Glutamatergic neuron (in vitro differentiated cells): ENCODE measurements at places on chromosomes 6 and 20. TPM values are rescaled to one million over a fixed set of nuclear protein-coding genes. Genes with fewer than 3 reads are reported as not detected.

TNNC2 gene
- 0.64 TPM for total RNA-seq

GRCh38 chr6:45663251-45664221, 285.8 kb upstream of the SUPT3H start:
- H3K4me3 ChIP-seq: peak overlapping the region; percentile 87
- no peak overlapping the region for H3K27ac ChIP-seq
- DNase-seq: peak; percentile 60

TMEM151B gene
- total RNA-seq: 51.3 TPM

- H3K4me3 ChIP-seq: no peak overlapping the region
- H3K27ac ChIP-seq: no peak overlapping the region
- H3K4me1 ChIP-seq: peaks cover 7% of the 10 kb centered on the region
- no peaks in the 10 kb centered on the region for H3K27me3 ChIP-seq
- H3K36me3 ChIP-seq: peaks cover 14% of the 10 kb centered on the region
These were observed 17.1 kb downstream of the IRF4 start for GRCh38 chr6:408599-409102.

GRCh38 chr20:63217706-63218105, 1.8 kb upstream of the YTHDF1 start:
- H3K4me1 ChIP-seq: peaks cover 22% of the 10 kb centered on the region
- no peaks in the 10 kb centered on the region for H3K36me3 ChIP-seq
- H3K27ac ChIP-seq: no peak overlapping the region
- no peak for DNase-seq
- H3K4me3 ChIP-seq: no peak overlapping the region

EYA2 gene
- 94.1 TPM for total RNA-seq

PCSK2 gene
- 28.7 TPM for total RNA-seq

BTN2A1 gene
- 41.6 TPM for total RNA-seq

DNA sequence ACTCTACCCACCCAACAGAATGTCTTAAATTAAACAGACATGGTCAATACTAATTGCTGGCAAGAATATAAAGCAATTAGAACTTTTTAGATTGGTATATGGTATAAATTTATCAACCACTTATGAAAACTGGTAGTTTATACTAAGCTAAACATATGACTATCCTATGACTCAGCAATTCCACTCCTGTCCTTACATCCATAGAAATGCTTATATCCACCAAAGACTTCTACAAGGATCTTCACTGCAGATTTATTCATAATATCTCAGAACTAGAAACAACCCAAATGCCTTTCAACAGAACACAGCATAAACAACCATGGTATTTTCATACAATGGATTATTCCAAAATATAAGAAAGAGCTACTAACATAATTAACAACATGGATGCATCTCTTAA, 4.6 kb downstream of the ZNF184 start:
- no peak for DNase-seq
- H3K4me3 ChIP-seq: peak overlapping the region; percentile 5
- peaks cover 10% of the 10 kb centered on the region for H3K4me1 ChIP-seq
- peaks cover 18% of the 10 kb centered on the region for H3K36me3 ChIP-seq

DNA sequence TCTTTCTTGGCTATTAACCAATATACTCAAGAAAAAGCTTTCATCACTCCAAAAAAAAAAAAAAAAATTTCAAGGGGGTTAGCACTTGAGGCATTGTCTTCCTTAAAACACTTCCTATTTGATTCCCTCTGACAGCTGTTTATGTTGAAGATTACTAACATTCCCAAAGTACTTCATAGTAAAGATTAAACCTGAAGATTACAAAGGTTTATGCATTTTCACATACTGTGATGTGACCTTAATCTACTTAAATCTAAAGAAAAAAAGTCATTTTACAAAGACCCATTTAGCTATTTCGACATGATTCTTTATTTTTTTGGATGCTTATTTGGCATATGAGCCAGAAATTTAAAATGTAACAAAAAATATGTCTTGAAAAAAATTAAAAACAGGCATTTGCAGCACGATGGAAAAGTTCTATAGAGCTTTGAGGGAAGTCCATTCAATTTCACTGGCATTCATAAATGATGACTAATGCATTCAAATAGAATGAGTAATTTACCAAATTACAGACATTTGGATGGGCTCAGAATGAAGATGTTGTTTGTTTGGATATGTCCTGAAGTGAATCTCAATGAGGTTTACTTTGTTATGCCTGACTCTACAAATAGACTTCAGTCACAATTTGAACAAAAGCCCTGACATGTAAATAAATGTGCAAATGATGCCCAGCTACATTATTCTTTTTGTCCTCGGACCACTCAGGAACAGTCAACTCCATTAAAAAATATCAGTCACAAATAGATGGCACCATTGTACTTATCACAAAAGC, 674.6 kb upstream of the MARCKS start:
- H3K27ac ChIP-seq: no peak overlapping the region
- H3K36me3 ChIP-seq: no peaks in the 10 kb centered on the region
- no peak for DNase-seq
- H3K27me3 ChIP-seq: no peaks in the 10 kb centered on the region
- peaks cover 2% of the 10 kb centered on the region for H3K4me1 ChIP-seq

- no peaks in the 10 kb centered on the region for H3K36me3 ChIP-seq
- DNase-seq: no peak
- H3K27ac ChIP-seq: no peak overlapping the region
- no peaks in the 10 kb centered on the region for H3K4me1 ChIP-seq
These were observed 20.9 kb downstream of the UTRN start for GRCh38 chr6:144305985-144306384.
